GM23338 (cell line): ENCODE measurements at places on chromosomes 3 and 15.

DNA sequence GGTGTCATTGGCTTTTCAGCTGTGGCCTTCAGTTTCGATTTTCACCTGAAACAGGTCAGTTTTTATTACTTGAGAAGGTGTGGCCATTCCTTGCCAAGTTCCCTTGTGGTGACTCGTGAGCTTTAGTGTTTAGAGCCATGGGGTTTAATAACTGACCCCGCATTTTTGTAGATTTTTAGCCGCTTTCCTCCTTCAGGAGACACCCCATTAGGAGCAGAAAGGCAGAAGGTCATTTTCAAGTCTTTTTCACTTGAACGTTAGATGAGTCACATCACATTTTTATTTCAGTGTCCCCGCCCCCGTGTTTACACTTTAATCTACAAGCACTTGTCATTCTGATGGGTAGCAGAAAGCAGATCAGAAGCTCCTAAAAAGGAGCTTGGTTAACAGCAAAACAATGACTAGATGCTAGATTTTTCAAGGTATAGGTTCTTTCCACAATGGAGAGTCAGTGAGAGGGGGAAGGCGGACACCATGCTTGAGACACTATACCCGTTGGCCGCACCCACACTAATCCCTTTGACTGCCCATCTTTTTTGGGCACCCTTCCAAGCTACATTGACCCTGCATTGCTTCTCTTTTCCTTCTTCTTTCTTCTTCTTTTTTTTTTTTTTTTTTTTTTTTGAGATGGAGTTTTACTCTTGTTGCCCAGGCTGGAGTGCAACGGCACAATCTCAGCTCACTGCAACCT lies 132.7 kb downstream of the GHSR start:
- no peak for DNase-seq

DNA sequence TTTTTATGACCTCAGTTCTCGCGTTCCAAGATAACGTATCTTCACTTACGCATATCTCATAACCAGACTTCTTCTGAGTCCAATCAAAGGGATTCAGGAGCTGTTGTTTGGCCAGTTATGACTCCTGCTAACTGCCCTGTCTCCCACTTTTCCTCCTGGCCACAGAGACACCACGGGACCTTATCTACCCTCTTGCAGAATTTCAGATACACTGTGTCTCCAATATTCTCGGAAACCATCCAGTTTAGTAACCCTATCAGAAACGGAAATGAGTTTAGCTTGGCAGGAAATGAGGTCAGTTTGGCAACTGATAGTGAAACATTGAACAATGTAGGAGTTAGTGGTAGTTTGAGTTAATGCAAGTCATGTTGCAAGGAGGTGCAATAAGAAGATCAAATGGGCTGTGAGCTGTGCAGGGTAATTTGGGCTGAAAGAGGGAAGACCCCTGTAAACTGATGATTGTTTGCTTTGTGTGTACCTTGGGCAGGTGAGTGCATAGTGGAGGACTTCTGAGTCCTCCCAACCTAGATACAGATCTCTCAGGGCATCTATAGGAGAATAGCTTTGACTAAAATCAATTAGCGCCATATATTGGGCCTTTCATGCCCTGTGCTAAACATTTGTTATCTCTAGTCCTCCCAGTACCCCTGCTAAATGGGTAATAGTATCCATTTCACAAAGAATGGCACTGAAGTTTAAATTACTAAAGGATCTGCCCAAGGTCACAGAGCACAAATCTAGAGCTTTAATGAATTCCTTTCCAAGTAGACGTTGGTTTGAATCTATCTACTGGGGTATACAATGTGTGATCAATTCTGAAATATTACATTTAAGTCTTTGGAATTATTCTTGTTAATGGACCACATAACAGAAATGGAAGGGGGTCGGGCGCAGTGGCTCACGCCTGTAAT lies 41.3 kb upstream of the PIK3CB start:
- no peak for DNase-seq

- DNase-seq = no peak
Observed at GRCh38 chr15:90232196-90232595, 1.5 kb downstream of the CIB1 start.

GRCh38 chr3:195183071-195183776 lies 87.7 kb downstream of the XXYLT1 start:
- no peak for DNase-seq

DNA sequence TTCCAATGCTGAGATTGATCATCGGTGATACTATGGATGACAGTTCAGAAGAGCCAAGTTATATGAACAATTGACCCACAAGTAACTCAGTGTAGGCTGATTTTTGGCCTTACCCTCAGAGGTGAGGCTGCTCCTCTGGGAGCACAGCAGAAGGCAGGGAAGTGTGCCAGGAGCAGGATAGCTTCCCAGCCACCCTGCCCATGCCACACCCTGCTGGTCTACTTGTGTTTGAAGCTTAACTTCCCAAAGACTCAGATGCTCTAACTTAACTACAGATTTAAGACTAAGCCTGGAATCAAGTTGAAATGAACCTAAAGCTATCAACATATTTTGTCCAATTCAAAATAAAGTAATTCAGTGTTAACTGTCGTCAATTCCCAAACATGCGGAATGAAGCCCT lies 77.5 kb downstream of the BOC start:
- no peak for DNase-seq
